ENCODE measurements at places on chromosomes 11 and 22.

DNA sequence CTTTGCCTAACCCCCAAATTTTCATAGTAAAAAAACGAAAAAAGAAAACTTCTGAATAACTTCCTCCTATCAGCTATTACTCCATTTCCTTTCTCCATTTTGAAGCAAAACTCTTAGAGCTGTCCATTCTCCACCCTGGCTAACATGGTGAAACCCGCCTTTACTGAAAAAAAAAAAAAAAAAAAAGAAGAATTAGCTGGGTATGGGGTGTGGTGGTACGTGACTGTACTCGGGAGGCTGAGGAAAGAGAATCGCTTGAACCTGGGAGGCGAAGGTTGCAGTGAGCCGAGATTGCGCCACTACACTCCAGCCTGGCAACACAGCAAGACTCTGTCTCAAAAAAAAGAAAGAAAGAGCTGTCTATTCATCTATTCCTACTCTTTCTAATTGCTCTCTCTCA, 11.3 kb upstream of the NXF1 start:
- peaks cover 5% of the 10 kb centered on the region for H3K36me3 ChIP-seq
- no peaks in the 10 kb centered on the region for H3K27me3 ChIP-seq
- DNase-seq: no peak
- no peak overlapping the region for H3K4me3 ChIP-seq
- H3K4me1 ChIP-seq: no peaks in the 10 kb centered on the region

GRCh38 chr22:37806409-37807333, 1.1 kb upstream of the GCAT start:
- H3K27me3 ChIP-seq: no peaks in the 10 kb centered on the region
- H3K4me3 ChIP-seq: peak overlapping the region; percentile 60
- DNase-seq: peak; percentile 68
- peak overlapping the region; percentile 68 for H3K27ac ChIP-seq

DNA sequence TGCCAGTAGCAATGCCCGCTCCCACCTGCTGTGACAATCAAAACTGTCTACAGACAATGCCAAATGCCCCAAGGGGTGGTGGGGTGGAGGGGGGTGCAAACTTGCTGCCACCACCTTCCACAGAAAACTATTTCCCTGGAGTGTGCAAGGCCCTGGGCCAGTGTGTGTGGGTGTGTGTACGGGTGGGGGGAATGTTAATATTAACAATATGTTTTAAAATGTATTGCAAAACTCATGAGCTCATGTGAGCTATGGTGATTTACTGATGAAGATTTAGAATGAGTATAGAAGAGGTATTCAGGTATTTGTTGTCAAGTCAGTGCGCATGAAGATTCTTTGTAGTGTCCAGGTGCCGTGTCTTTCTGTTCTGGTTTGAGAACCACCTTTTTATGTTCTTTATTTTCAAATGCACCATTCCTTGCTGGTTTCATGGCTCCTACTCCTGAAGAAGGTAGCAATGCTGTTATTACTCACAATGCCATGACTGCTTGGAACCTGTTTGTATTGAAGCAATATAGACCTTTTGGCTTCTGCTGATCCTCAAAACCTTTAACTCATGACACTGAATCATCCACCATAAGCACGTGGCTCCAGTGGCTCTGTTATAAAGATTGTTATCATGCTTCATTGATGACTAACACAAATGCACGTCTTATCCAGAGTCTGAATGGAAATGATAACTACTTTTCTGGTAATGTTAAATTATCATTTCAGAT, 29.9 kb upstream of the AQP11 start:
- H3K27ac ChIP-seq: no peak overlapping the region
- H3K36me3 ChIP-seq: no peaks in the 10 kb centered on the region
- no peak for DNase-seq
- no peaks in the 10 kb centered on the region for H3K27me3 ChIP-seq
- no peaks in the 10 kb centered on the region for H3K4me1 ChIP-seq

- no peaks in the 10 kb centered on the region for H3K36me3 ChIP-seq
- no peak for DNase-seq
- no peak overlapping the region for H3K4me3 ChIP-seq
- no peaks in the 10 kb centered on the region for H3K27me3 ChIP-seq
- H3K4me1 ChIP-seq: peaks cover 20% of the 10 kb centered on the region
Measured at GRCh38 chr11:62588966-62589637, 2.2 kb downstream of the TUT1 start.

- H3K4me3 ChIP-seq: no peak overlapping the region
- no peaks in the 10 kb centered on the region for H3K27me3 ChIP-seq
- DNase-seq: no peak
- no peaks in the 10 kb centered on the region for H3K4me1 ChIP-seq
Measured at GRCh38 chr11:86947541-86947940, 7.7 kb downstream of the FZD4 start.

- peaks cover 26% of the 10 kb centered on the region for H3K4me1 ChIP-seq
- peak overlapping the region; percentile 92 for H3K27ac ChIP-seq
- H3K36me3 ChIP-seq: no peaks in the 10 kb centered on the region
- peak; percentile 80 for DNase-seq
Measured at GRCh38 chr22:43008509-43008908, 6.4 kb downstream of the PACSIN2 start.

Measured in colonic mucosa (tissue), 4 donors.